Hepatocyte (in vitro differentiated cells): ENCODE measurements at places on chromosomes 2 and 18. TPM values are rescaled to one million over a fixed set of nuclear protein-coding genes. Genes with fewer than 3 reads are reported as not detected.

DNA sequence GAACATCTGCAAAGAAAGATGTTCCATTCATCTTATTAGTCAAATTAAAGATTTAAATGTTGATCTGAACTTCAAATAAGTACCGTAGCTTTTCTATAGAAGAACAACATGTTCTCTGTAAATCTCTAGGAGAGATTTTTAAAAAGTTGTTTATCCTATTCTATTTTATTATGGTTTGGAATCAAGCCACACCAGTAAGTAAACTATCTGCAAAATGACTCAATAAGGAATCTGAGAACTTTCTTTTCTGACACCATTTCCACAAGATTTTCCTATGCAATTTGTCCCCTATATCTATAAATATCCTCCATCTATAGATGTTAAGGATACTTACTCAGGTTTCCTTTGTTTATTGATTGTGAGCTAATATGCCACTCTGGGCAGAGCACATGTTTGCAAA is 736.6 kb downstream of the CBLN2 start:
- no peak overlapping the region for H3K27ac ChIP-seq
- H3K4me1 ChIP-seq, result peaks cover 9% of the 10 kb centered on the region
- H3K36me3 ChIP-seq, result no peaks in the 10 kb centered on the region
- no peak overlapping the region for H3K4me3 ChIP-seq
- H3K27me3 ChIP-seq, result no peaks in the 10 kb centered on the region
- no peak for DNase-seq

DNA sequence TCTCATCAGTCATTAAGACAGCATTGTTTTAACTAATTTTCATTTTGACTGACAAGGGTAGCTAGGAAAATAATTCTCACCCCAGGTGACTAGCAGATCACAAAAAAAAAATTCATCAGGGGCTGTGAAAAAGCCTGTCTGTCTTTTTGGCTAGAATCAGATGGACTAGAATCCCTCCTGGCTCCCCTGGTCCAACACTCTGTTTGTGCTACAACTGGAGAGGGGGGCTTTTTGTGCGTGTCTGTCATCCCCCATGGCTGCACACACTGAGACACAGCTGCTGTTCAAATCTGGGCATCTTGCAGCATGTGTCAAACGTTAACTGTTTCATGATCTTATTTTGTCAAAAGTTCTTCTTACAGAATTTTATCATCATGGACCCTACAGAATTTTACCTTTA is 51.2 kb downstream of the KIAA2012 start:
- no peak for DNase-seq
- no peaks in the 10 kb centered on the region for H3K27me3 ChIP-seq
- peaks cover 16% of the 10 kb centered on the region for H3K4me1 ChIP-seq
- H3K4me3 ChIP-seq, result no peak overlapping the region
- H3K27ac ChIP-seq, result no peak overlapping the region

DNA sequence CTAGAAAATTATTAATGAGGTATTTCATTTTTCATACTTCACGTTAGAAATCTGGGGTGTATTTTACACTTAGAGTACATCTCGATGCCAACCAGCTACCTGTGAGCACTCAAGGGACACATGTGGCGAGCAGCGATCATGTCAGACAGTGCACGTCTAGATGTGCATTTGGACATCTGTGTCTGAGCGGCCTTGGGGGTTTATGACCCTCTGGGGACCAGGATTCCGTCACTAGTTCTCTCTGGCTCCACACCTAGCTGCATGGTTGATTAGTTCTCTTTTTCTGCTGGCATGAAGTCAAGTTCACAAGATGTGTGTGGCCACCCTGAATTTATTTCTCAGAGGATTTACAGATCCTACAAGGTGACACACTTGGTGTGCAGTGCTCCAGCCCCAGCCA is 192.2 kb downstream of the TSN start:
- no peak for DNase-seq
- no peak overlapping the region for H3K4me3 ChIP-seq
- no peaks in the 10 kb centered on the region for H3K27me3 ChIP-seq
- H3K27ac ChIP-seq, result no peak overlapping the region

GRCh38 chr2:104043864-104044263 is 810.1 kb upstream of the POU3F3 start:
- no peaks in the 10 kb centered on the region for H3K4me1 ChIP-seq
- DNase-seq, result no peak
- H3K27me3 ChIP-seq, result no peaks in the 10 kb centered on the region

GRCh38 chr18:27135504-27136207 is 49.5 kb downstream of the CHST9 start:
- H3K27ac ChIP-seq, result no peak overlapping the region
- no peak overlapping the region for H3K4me3 ChIP-seq
- H3K4me1 ChIP-seq, result no peaks in the 10 kb centered on the region
- H3K27me3 ChIP-seq, result no peaks in the 10 kb centered on the region
- no peak for DNase-seq

DNA sequence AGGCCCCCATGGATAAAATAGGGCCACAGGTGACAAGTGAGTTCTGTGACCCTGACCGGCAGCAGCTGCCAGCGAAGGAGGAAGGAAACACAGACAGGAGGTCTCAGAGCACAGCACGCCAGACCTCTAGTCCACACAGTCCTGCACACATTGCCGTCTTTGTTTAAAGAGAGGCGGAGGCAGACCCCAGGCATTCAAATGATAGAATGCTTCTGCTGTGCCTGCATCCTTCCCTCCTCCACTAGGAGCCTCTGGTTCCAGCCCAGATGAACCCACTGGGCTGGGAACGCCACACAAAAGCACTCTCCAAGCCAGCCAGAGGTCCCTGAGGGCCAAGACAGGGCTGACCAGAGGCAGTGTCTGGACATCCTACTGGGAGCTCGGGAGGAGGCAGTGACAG is 118.7 kb downstream of the KLHL29 start:
- no peaks in the 10 kb centered on the region for H3K36me3 ChIP-seq
- H3K4me1 ChIP-seq, result peaks cover 6% of the 10 kb centered on the region
- no peaks in the 10 kb centered on the region for H3K27me3 ChIP-seq
- no peak for DNase-seq
- no peak overlapping the region for H3K27ac ChIP-seq
- H3K4me3 ChIP-seq, result no peak overlapping the region

DNA sequence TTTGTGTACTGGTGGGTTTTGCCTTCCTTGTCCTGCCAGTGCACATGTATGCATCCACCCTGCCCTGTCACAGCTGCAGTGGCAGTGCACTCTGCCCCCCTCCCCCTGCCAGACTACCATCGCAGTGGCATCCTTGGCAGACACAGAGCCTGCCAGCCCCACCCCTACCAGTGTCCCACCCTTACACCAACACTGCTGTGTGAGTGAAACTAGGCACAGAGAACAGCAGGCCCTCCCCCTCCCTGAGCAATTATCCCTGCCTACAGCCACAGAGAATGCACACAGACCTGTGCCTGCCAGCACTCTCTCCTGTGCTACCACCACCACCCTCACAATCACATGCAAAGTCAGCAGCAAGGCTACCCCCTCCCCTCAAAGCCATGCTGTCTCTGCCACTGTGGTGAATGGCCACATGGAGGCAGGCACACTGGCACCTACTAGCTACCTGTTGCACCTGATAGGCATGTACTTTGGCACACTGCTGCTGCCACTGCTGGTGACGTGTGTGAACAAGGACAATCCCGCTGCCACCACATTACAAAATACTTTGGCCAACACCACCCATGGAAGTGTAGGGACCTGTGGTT is 239.8 kb downstream of the CALCRL start:
- no peaks in the 10 kb centered on the region for H3K27me3 ChIP-seq
- no peak overlapping the region for H3K27ac ChIP-seq
- H3K4me1 ChIP-seq, result no peaks in the 10 kb centered on the region
- H3K36me3 ChIP-seq, result no peaks in the 10 kb centered on the region
- no peak overlapping the region for H3K4me3 ChIP-seq

- no peak for DNase-seq
- H3K36me3 ChIP-seq, result no peaks in the 10 kb centered on the region
- no peak overlapping the region for H3K27ac ChIP-seq
- H3K4me3 ChIP-seq, result no peak overlapping the region
- no peaks in the 10 kb centered on the region for H3K4me1 ChIP-seq
- H3K27me3 ChIP-seq, result no peaks in the 10 kb centered on the region
These were observed 119.1 kb downstream of the PTGR3 start for GRCh38 chr18:75089748-75090327.

DNA sequence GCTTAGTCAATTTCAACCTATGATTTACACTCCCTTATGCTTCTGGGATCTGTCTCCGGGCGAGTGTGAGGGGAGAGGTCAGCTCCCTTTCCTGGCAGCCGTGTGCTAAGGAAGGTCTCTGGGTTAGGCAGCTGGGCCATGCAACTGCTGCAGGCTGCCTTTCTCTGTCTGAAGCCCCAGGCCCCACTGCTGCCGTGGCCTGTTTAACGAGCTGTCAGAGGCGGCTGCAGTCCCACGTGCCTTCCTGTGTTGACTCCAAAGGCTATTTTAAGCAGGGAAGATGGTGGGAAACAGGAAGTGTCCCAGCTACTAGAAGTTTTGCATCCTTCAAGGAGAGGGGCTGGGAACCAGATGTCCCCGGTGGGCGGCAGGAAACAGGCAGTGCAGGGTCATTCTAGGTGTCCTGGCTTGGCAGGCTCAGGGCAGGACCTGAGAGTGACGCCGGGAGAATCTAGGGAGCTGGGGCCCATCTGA is 186.4 kb downstream of the TNS1 start:
- no peaks in the 10 kb centered on the region for H3K27me3 ChIP-seq
- DNase-seq, result peak; percentile 48
- peaks cover 6% of the 10 kb centered on the region for H3K4me1 ChIP-seq
- H3K36me3 ChIP-seq, result no peaks in the 10 kb centered on the region

GRCh38 chr18:50162486-50163304 is 32.3 kb downstream of the MYO5B start:
- no peak for DNase-seq
- peak overlapping the region; percentile 67 for H3K27ac ChIP-seq
- H3K4me1 ChIP-seq, result peaks cover 39% of the 10 kb centered on the region
- no peaks in the 10 kb centered on the region for H3K27me3 ChIP-seq

- H3K36me3 ChIP-seq, result no peaks in the 10 kb centered on the region
- H3K4me3 ChIP-seq, result no peak overlapping the region
- peak; percentile 61 for DNase-seq
- H3K27ac ChIP-seq, result no peak overlapping the region
- no peaks in the 10 kb centered on the region for H3K4me1 ChIP-seq
These were observed 104.2 kb downstream of the SH3BP4 start for GRCh38 chr2:235055891-235056516.

DNA sequence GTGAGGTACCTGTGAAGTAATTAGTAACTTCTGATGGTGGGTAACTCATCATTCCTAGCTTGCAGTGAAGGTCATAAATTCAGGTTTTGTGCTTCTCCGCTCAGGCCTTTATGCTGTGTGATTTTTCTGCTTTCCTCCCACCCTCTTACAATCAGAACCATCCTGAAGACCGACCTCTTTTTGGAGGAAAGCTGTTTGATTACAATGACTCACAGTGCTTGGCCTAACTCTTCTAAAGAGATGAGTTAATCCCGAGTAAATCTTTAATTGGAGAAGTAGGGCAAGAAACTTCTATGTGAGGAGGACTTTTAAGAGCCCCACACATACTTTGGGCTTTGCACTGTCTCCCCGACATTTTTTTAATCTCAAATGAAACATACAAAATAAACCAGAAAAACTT is 53.1 kb downstream of the TTC27 start:
- H3K27ac ChIP-seq, result no peak overlapping the region
- H3K4me1 ChIP-seq, result no peaks in the 10 kb centered on the region
- no peaks in the 10 kb centered on the region for H3K27me3 ChIP-seq
- no peaks in the 10 kb centered on the region for H3K36me3 ChIP-seq
- no peak overlapping the region for H3K4me3 ChIP-seq

- peaks cover 75% of the 10 kb centered on the region for H3K4me1 ChIP-seq
- no peaks in the 10 kb centered on the region for H3K36me3 ChIP-seq
- no peak overlapping the region for H3K4me3 ChIP-seq
- peak; percentile 77 for DNase-seq
- H3K27ac ChIP-seq, result peak overlapping the region; percentile 86
These were observed 9.9 kb downstream of the NFE2L2 start for GRCh38 chr2:177254433-177255226.

DNA sequence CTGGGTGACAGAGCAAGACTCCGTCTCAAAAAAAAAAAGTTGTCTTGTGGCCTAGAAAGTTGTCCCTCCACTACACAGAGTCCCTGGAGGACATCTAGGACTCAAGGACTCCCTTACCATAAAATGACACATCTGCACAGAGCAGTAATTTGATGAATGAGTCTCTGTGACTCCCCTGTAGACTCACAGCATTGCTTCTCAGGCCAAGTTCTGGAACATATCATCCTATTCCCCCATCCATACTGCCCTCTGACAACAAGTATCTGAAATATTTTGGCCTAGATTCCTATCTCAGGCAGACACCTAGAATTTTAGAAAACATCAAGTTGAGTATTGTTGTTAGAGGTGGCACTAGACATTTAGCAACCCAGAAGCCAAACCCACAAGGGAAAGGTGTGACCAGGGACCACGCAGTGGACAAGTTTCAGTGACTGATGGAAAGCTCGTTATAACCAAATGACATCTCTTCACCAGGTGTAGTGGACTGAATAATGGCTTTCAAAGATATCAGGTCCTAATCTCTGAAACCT is 97.9 kb upstream of the ATP8B1 start:
- no peaks in the 10 kb centered on the region for H3K4me1 ChIP-seq
- no peaks in the 10 kb centered on the region for H3K36me3 ChIP-seq
- no peak overlapping the region for H3K4me3 ChIP-seq
- peak overlapping the region; percentile 77 for H3K27ac ChIP-seq

DNA sequence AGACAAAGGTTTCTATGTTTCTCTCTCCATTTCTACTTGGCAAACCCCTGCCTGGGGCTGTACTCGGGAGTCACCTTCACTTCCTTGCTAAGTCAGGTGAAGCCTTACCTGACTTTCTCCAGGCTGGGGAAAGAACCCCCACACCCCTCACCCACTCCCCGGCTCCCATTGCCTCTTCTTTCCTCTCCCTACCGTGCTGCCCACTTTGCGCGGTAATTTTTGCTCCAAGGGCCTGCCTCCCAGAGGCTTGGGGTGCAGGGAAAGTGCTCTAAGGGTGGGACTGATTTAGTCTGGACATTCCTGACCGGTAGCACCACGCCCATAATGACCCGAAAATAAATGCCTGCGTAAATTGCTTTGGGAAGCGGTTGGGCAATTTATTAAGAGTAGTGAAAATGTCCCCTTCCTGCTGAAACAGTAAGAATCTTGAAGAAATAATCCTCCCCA is 49.1 kb upstream of the ATP6V1B1 start:
- no peak overlapping the region for H3K27ac ChIP-seq
- peaks cover 99% of the 10 kb centered on the region for H3K27me3 ChIP-seq
- no peak overlapping the region for H3K4me3 ChIP-seq
- H3K4me1 ChIP-seq, result peaks cover 15% of the 10 kb centered on the region
- DNase-seq, result no peak
- H3K36me3 ChIP-seq, result no peaks in the 10 kb centered on the region

DNA sequence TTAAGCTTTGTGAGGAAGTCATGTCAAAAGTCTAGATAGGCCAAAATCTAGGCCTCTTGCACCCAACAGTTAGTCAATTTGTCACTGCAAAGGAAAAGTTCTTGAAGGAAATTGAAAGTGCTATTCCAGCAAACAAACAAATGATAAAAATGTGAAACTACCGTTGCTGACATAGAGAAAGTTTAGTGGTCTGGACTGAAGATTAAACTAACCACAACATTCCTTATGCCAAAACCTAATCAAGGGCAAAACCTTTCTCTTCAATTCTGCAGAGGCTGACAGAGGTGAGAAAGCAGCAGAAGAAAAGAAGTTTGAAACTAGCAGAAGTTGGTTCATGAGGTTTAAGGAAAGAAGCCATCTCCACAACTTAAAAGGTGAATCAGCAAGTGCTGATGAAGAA is 44.0 kb upstream of the LRRTM4 start:
- H3K4me1 ChIP-seq, result peaks cover 11% of the 10 kb centered on the region
- H3K27ac ChIP-seq, result no peak overlapping the region
- no peaks in the 10 kb centered on the region for H3K27me3 ChIP-seq
- DNase-seq, result no peak
- no peak overlapping the region for H3K4me3 ChIP-seq

HOXD9 gene
- 2.4 and 2.9 TPM in 2 replicates for total RNA-seq

SH3BP4 gene
- total RNA-seq, result 32.0 and 35.9 TPM in 2 replicates

SPC25 gene
- 4.1 and 11.2 TPM in 2 replicates for total RNA-seq

UGT1A10 gene
- total RNA-seq, result not detected in 2 replicates

DUSP2 gene
- 7.2 and 11.3 TPM in 2 replicates for total RNA-seq

TFCP2L1 gene
- 2.2 and 2.5 TPM in 2 replicates for total RNA-seq
